ENCODE measurements at places on chromosomes 11 and 22.
A peak's percentile ranks its signal among the peaks of the same experiment; 100 is the strongest.

- no peak for DNase-seq
Observed at GRCh38 chr11:128174465-128175291, 412.7 kb downstream of the ETS1 start.

DNA sequence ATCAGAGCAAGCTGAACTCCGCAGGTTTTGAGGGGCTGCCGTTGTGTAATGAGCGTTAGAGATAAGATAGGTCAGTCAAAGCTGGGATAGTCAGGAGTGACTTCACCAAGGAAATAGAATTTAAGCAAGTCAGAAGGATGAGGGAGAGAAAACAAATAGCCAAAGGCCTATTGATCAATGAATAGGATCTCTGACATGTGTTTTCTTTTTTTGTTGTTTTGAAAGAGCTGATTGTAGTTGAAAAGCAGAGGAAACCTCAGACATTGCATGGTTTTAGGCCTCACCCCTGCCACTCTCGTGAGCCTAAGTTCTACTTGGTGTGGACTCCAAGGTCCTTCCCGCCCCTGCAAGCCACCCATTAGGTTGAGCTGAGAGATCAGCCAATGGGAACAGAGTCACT lies 3.2 kb downstream of the EIF3L start:
- DNase-seq: no peak

DNA sequence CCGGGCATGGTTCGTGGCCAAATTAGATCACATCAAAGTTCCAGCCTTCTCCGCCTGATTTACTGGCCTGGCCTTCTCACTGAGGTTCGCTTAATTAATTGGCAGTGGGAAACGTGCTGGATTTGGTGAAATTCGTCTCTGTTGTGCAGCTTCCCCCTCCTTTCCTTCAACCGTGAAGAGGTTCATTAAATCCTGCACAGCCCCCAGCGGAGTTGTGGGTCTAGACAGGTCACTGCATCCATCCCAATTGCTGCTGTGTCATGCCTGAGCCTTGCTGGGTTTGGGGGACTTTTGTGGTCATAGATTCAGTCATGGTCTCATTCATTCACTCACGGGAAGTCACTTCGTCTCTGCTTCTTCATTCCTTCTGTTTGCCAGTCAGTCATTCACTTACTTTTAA lies 90.0 kb downstream of the INSC start:
- DNase-seq: no peak

DNA sequence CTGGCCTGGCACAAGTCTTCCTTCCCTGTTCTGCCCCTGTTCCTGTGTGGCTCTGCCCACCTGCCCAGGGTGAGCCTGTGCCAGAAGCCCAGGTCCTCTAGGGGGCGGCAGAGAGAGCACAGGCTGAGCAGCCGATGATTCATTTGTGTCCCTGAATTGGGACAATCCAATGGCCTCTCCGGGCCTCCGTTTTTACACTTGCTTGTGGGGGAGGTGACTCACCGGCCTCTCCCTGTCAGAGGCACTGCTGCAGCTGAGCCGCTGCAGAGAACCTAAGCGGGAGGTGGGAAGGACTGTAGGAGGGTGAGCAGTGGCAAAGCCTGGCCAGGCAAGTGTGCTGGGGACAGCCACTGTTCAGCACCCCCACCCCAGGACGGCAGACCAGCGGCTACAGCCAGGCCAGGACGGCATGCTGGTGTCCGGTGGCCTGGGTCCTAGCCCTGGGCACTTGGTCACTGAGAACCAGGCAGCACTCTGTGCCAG lies 65.2 kb upstream of the LMO1 start:
- peak; percentile 77 for DNase-seq

DNA sequence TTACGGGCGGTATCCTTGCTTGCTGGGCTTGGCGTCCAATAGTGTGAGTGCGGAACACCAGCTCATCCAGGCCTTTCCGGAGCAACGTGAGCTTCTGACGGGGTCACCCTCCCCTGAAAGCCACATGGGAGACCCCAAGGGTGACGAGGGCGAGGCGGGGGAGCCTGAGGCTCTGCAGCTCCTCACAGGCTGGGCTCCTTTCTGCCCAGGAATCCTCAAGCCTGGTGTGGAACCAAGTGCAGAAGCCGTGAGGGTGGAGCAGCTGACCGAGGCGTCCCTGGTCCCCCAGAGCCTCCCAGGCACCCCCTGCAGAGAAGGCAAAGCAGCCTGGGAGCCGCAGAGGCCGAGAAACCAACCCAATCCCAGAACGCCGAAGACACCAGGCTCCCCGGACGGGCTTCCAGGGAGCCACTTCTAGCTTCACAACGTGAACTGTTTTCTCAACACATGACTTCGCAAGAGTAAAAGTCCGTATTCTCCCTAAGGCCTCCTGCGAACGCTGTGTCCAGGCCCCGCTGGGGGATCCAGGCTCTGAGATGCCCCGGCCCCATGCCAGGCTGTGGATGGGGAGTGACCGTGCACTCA lies 530.3 kb downstream of the BRD1 start:
- no peak for DNase-seq

- no peak for DNase-seq
Observed at GRCh38 chr11:102561636-102562035, 31.1 kb upstream of the MMP7 start.

DNA sequence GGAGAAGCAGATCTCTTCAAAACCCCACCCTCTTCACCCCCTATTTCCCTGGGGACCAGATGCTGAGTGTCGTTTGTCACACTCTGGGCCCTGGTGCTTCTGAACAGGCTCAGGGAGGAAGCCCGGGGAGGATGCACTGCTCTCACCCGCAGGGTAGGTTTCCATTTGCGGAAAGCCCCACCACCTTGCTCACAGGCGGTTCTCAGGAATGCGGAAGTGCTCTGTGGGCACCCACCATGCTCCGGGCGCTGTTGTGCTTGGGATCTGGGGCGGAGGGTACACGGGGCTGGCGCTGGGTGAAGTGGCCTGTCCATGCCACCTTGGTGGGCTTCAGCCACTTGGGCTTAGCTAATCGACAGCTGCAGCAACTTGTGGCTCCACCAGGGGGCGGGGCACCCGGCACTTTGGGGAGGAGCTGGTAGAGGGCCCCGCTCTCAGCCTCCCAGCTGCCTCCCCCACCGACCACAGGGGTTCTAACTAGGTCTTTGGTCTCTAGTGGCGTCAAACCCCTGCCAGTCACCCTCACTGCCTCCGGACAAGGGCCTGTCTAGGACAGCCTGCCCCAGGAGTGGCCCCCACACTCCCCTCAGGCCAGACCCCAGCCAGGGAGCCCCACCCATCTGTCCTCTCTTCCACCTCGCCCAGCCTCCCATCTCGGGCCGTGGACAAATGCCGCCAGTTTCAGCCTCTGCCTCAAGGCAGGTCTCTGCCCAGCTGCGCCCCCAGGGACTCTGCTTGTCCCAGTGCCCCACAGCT lies 7.4 kb downstream of the NDUFV1 start:
- DNase-seq: no peak

DNA sequence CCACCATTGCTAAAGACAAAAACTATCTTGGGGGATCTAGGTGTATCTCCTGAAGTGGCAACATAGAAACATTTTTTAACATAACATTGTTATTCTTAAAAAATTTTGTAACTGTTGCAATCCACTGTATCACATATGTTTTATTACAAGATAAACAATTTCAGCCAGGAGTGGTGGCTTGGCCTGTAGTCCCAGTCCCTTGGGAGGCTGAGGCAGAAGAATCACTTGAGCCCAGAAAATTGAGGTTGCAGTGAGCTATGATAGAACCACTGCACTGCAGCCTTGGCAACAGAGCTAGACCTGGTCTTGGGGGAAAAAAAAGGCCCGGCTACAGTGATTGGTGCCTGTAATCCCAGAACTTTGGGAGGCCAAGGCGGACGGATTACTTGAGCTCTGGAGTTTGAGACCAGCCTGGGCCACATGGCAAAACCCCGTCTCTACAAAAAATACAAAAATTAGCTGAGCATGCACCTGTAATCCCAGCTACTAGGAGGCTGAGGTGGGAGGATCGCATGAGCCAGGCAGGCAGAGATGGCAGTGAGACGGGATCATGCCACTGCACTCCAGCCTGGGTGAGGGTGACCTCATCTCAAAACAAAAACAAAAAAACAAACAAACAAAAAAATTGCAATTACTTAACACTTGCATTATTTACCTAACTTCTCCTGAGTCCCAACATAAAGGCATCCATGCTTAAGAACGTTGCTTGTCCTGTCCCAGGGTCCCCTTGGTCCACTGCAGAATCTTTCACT lies 1.5 kb upstream of the DEPDC5 start:
- no peak for DNase-seq

DNA sequence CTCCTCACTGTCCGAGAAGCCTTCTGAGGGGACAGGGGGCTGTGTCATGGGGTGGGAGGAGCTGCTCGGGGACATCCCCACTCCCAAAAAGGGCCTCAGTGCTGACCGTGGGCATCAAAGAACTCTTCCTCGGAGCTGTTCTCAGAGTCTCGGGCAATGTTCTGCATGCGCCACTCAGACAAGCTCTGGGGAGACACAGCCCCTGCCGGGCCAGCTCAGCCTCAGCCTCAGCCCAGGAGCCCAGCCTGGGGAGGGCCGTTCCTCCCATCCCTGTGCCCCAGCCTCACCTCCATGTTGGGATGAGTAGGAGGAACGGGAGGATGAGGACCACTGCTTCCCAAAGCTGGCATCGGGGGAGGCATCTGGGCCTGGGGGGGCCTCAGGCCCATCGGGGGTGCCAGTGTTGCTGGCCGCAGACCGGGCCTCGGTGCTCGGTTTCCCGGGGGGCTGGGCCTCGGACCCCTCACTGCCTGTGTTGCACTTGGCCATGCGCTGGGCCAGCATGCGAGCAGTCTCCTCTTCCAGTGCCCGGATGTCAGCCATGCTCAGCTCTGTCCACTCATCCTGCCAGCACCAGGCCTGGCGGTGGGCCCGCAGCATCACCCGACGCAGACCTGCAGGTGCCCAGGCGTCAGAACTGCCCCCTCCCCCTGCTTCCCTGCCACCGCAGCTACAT lies 5.2 kb downstream of the PITPNM1 start:
- DNase-seq: no peak

- no peak for DNase-seq
Observed at GRCh38 chr22:41612603-41613306, 8.1 kb downstream of the DESI1 start.

- no peak for DNase-seq
Observed at GRCh38 chr11:65538915-65539743, 14.2 kb downstream of the SCYL1 start.

- DNase-seq: peak; percentile 72
Observed at GRCh38 chr11:88414385-88414861, 76.9 kb upstream of the CTSC start.

GRCh38 chr11:113532697-113533424 lies 57.7 kb upstream of the DRD2 start:
- peak; percentile 81 for DNase-seq

DNA sequence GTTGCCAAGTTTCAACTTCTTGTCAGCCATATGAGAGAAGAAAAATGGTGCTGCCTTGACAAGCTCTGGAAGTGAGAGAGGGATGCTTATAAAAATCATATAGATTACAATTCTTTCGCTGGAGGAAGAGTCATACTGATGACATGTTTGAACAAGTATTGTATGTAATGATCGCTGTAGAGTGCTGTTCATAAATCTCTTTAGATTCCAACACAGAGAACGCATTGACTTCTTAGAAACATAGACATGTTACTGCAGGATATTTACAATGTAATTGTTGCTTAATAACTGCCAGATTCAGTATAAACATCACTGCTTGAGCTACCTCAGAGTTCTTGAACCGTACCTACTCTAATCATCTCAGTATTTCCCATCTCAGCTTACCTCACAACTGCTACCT lies 571.6 kb downstream of the LUZP2 start:
- DNase-seq: no peak

- DNase-seq: no peak
Observed at GRCh38 chr22:44954149-44954548, 55.7 kb downstream of the PHF21B start.

DNA sequence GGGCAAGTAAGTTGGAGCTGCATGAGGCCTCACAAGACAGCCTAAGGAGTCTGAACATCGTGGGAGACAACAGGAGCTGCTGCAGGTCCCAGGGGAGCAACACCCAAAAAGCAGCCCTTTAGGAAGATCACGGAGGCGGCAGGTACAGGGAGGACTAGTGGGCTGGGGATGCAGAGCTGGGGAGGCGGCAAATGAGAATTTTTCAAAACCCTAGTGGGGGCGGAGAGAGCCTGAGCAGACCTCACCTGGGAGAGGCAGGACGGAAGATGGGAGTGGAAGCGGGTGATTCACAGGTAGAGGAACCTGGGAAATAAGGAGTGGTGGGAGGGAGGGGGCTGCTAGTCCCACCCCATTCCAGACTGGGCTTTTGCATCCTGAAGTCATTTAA lies 42.1 kb downstream of the DKK3 start:
- no peak for DNase-seq

DNA sequence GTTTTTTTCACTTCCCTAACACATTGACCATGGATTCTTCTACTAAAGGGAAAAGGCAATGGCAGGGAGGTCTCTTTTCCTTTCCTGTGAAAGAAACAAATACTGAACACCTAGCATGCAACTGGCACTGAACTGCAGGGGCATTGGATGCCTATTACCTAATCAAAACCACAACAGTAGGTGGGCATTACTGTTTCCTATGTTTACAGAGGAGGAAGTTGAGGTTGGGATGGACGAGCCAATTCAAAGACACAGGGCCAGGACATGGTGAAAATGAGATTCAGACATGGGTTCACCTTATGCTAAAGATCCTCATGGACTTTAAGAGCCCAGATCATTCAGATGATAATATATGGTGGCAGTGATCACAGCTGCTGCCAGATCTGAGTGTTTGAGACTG lies 407.0 kb downstream of the MIAT start:
- DNase-seq: no peak

GRCh38 chr22:31540966-31541365 lies 44.6 kb downstream of the SFI1 start:
- DNase-seq: no peak

GRCh38 chr11:95975343-95975742 lies 51.4 kb upstream of the MTMR2 start:
- no peak for DNase-seq

DNA sequence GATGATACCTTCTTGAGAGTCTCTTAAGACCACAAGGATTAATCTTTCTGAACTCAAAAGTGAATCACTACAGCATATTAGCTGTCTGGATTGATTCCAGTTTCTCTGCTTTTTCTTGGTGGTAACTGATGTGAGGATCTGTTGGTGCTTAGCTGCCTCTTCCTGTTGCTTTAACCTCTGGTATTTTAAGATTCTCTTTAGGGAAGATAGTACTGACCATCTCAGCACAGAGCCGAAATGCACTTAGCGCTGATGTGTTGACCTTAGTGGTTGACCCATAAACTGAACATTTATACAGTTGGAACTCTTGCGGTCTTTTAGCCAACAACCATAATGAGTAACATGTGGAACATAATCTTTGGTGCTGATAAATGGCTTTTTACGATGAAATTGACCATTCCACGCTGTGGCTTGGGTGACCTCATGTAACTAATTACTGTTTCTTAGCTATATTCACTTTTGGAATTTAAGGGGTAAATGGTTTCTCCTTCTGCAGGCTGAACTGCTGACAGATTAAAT lies 33.7 kb downstream of the APLP2 start:
- DNase-seq: no peak

GRCh38 chr11:19728436-19728835 lies 15.8 kb downstream of the NAV2 start:
- DNase-seq: no peak

DNA sequence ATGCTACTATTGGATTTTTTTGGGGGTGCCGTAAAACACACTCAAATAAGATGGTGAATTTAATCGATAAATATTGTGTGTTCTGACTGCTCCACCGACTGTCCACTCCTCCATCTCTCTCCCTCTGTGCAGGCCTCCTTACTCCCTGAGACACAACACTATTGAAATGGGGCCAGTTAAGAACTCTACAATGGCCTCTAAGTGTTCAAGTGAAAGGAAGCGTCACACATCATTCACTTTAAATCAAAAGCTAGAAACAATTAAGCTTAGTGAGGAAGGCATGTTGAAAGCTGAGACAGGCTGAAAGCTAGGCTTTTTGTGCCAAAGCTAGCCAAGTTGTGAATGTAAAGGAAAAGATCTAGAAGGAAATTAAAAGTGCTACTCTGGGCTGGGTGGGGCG lies 156.7 kb downstream of the CTTN start:
- no peak for DNase-seq

Data from NCI-H2081 (cell line).